ENCODE measurements at places on chromosomes 12 and 14. TPM values are rescaled to one million over a fixed set of nuclear protein-coding genes. Genes with fewer than 3 reads are reported as not detected.

Gene TAS2R7
- polyA plus RNA-seq, result not detected

- DNase-seq, result no peak
Measured at GRCh38 chr14:77557391-77557790, 58.8 kb upstream of the ISM2 start.

- no peak for DNase-seq
Measured at GRCh38 chr12:14408208-14408607, 42.7 kb downstream of the ATF7IP start.

DNA sequence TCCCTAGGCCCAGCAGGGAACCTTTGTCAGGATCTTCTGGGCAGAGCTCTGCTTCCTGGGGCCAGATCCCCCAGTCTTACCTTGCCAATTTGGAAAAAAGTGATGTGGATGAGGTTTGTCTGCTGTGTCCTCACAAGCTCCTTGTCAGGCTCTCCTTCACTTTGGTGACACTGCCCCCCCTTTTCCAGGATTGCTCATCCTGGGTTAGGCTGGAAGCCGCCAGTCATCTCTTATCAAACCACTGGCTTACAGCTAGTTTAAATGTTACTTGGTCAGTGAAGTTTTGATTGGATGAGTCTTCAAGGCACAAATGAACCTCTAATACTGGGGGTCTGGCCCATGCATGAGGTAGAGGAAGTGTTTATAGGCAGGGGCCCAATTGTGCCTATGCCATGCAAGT, 15.3 kb downstream of the NYNRIN start:
- no peak for DNase-seq

- no peak for DNase-seq
Measured at GRCh38 chr14:93343797-93344196, 3.2 kb upstream of the COX8C start.

Gene TAS2R46
- polyA plus RNA-seq, result not detected

GRCh38 chr12:32512910-32513309, 113.6 kb downstream of the FGD4 start:
- no peak for DNase-seq

DNA sequence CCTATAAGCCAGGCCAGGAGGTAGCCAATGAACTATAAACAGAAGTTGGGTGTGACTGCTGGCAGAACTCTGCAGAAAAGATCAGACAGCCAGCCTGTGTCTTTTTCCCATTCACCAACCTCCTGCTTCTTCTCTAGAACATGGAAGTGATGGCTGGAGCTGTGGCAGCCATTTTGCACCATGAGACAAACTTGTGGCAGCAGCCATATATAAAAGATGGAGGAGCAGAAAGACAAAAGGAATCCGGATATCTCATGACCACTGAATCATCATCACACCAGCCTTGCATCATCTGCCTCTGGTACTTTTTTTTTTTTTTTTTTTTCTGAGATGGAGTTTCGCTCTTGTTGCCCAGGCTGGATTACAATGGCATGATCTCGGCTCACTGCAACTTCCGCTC, 8.7 kb downstream of the BEGAIN start:
- DNase-seq, result no peak

DNA sequence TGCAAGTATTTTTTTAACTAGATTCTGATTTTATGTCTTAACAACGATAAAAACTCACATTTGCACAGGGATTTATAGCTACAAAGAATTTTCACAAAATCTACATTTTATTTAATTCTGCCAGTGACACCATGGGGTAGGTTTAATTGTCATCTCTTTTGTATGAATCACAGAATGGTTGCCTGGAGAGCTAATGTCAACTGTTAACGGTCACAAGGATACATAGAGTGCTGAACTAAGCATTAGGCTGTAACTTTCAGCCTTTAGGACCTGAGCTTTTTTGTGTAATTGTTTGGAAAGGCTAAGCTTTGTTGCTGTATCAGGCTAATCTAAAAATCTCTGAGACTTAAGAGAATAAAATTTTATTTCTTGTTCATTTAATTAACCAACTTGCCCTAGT, 465.3 kb upstream of the TBX3 start:
- no peak for DNase-seq

DNA sequence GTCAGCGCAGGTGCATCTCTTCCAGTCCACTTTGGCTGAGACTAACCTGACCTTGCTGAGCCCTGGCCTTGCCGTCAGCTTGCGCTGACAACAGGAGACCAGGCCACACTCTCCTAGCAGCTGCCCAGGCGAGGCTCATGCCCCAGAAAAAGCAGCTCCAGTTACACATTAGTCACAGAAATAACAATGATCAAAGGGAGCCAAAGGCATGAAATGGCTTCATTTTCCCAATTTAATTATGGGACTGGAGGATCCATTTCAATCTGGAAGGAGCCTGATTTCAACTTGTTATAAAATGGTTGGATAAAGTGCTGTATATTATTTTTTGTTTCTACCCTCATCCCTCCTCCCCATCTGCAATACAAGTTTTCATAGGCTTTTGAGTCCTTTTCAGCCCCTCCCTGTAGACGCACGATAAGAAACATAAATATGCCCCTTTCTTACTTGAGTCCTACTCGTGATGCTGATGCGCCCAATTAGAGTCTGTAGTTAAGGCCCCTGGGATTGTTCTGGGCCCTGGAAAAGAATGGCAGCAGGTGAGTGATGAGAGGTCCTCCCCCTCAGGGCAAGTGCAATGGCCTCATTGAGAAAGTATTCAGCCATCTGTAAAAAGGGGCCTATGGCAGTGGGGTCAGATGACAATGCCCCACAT, 376.0 kb downstream of the C12orf75 start:
- DNase-seq, result peak; percentile 56

Gene SERPINA1
- 0.99 TPM for polyA plus RNA-seq

Gene PRKD1
- 1.8 TPM for polyA plus RNA-seq

- DNase-seq, result no peak
Measured at GRCh38 chr14:29463727-29464395, 463.8 kb downstream of the PRKD1 start.

- DNase-seq, result no peak
Measured at GRCh38 chr14:29896354-29896821, 31.3 kb downstream of the PRKD1 start.

DNA sequence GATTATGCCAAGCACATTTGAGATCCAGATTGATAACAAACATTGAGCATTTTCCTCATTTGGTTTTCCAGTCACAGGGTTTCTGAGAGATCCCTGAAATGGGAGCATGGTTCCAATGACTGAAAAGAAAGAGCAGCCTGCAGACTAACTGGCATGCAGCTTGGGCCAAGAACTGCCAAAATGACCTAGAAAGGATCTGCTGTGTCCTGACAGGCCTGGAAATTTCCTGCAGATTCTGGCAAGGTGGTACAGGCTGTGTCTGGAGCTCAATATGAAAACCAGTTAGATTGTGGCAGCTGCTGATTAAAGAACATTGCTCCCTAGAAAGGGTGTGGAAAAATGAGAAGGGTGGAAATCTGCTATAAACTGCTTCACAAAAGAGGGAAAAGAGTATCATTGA, 417.3 kb downstream of the IPO8 start:
- no peak for DNase-seq

DNA sequence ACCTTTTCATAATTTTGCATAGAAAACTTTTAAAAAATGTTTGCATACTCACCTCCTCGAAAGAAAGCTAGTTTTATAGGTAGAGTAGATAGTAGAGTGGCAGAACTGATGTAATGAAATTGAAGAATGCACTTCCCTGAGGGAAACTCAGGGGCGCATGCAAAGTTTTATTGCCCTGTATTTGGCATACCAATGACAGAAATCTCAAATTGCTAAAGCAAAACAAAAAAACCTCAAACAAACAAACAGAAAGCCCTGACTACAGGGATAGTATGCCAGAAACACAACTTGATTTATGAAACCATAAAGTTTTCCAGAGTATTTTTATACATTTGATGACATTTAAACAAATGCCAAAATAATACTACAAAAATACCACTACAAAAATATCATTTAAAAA, 1.8 kb downstream of the RASSF9 start:
- no peak for DNase-seq

GRCh38 chr12:45737638-45738037, 8.1 kb downstream of the ARID2 start:
- no peak for DNase-seq

GRCh38 chr12:46360908-46361666, 11.5 kb downstream of the SLC38A2 start:
- no peak for DNase-seq

- DNase-seq, result no peak
Measured at GRCh38 chr12:46005823-46006222, 15.4 kb upstream of the SCAF11 start.

DNA sequence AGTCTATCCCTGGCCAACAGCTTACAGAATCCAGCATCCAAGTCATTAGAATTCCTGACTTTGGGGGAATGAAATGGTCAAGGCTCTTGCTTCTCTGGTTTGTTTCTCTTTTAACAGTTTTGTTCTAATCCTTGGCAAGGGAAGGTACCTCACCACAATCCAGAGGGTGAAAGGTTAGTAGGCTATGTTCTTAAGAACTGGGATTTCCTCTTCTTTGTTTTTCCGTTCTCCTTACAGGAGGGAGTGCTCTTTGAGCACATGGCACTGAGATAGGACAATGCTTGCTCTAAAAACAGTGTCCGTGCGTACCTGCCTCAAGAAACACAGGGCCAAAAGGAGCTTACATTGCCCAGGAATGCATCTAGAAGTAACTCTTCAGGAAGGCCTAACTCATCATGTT, 156.6 kb downstream of the GCH1 start:
- DNase-seq, result no peak

GRCh38 chr12:49588721-49589516, 16.5 kb downstream of the FAM186B start:
- peak; percentile 50 for DNase-seq

Gene TAS2R30
- polyA plus RNA-seq, result not detected

- DNase-seq, result peak; percentile 47
Measured at GRCh38 chr12:1632702-1633101, 3.7 kb downstream of the WNT5B start.

Gene PTMS
- polyA plus RNA-seq, result 331 TPM

Gene CTSG
- 0.08 TPM for polyA plus RNA-seq

DNA sequence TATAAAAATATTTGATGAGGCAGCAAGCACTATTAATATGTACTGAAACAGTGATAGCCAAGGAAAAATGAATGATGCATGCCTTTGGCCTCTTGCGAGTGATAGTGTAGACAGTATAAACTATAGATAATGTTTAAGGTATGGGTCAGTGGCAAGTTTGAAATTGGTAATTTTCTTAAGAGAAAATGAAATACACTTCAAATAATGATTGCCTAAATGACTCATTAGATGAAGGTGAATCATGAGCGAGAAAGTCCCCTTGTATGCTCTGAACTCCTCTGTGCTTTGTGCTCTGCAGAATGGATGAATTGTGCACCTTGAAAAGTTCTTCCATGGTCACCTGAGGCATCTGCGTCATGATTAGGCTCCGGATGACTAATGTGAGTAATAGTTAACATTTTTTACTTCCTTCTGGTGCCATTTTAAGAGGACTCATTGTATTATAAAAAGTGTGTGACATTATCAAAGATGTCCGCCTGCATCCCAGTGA, 84.9 kb upstream of the RTL1 start:
- DNase-seq, result no peak

Gene HOXC4
- not detected for polyA plus RNA-seq

DNA sequence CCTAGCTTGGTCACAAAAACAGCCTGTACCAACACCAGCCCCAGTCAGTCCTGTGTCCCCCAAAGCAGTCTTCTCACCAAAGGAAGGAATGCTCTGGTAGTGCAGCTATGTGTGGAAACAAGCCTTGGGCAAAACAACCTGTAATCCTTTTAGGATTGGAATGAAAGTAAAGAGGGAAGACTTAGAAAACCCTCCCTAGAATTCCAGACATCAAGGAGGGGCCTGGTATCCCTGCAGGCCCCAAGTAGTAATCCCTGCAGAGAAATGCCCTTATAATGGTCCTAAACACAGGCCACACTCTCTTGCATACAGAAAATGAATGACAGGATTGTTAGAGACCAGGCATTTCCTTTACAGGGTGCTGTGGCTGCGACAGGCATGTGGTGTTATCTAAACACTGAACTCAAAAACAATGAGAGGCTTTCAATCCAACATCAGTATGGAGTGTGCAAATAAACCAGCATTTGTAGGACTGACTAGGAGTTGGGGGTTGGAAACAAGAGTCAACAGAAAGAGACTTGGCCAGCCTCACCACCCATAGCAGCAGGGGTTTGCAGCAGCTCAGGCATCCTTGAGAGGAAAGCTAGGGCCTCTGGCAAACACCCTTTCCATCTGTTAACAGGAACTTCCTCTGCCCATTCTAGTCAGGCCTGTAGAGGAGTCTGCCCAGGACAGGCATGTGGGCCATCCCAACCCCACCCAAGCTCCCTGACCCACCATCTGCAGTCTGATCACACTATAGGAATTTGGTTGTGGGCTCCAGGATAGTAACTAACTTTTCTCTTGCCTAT, 59.1 kb downstream of the DCAF5 start:
- DNase-seq, result no peak

Gene MSI1
- polyA plus RNA-seq, result 2.4 TPM

- DNase-seq, result no peak
Measured at GRCh38 chr14:69181491-69181890, 9.8 kb upstream of the EXD2 start.

- no peak for DNase-seq
Measured at GRCh38 chr14:32013083-32013482, 64.0 kb upstream of the ARHGAP5 start.

DNA sequence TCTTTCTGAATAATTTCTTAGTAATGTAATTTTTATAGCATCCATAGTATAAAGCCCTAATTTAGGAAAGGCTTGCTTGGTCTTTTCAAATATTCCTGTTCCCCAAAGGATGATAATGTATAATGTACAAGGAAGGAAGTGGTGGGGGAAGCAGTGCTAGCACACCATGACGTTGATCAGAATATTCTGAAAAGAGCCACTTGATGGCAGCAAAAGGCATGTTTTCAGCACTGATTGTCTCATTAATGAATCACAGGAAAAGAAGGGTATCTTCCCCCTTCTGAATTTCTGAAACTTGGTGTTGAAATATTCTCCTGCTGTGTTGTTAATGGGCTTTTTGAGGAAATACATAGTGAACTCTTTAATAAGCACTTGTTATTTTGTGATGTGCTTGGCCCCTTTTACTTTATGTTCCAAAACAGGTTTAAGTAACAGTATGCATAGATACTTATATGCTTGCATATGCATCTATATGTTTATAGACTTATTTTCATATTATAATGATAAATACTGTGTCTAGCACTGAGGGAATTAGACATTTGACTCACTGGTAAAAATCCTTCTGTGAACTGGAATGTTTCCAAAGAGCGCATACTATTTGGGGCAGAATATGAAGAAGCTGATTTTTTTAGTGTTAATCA, 122.0 kb downstream of the TMEM117 start:
- DNase-seq, result no peak

- DNase-seq, result no peak
Measured at GRCh38 chr12:97513950-97514349, 51.3 kb downstream of the RMST start.

Gene ADAMTS20
- polyA plus RNA-seq, result not detected

DNA sequence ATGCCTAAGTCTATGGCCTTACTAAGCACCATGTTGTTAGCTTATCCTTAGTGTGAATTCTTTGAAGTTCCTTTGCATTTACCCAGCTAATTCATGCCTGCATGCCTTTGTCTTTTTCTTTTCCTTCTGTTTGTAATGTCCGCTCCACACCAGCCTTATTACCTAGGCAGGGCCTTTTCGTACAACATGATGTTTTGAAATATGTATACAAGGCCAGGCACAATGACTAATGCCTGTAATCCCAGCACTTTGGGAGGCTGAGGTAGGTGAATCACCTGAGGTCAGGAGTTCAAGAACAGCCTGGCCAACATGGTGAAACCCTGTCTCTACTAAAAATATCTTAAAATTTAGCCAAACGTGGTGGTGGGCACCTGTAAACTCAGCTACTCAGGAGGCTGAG, 1636.5 kb upstream of the SEL1L start:
- no peak for DNase-seq

All from heart left ventricle (tissue), 16 donors.